ENCODE measurements at places on chromosomes 3 and 15.

DNA sequence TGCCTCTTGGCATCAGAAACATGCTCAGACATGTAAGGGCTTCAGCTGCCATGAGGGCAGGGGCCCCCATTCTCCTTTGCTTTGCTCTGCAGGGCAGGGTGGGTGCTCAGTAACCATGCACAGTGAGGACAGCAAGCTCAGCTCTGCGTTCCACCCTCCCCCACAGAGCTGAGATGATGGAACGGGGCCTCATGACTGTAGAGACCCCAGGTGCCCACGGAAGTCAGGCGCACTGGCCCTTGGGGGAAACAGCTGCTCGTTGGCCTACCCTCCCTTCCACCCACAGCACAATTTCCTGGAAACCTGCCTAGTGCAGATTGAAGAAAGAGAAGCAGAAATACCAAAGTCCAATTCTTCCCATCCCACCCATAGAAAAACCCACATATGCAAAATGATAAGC is 10.5 kb downstream of the CTXND1 start:
- no peak for DNase-seq

DNA sequence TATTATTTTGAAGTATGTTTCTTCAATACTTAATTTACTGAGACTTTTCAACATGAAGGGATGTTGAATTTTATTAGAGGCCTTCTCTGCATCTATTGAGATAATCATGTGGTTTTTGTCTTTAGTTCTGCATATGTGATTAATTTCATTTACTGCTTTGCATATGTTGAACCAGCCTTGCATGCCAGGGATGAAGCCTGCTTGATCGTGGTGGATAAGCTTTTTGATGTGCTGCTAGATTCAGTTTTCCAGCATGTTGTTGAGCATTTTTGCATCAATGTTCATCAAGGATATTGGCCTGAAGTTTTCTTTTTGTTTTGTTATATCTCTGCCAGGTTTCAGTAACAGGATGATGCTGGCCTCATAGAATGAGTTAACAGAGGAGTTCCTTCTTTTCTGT is 134.4 kb downstream of the RSRC1 start:
- DNase-seq, result no peak

DNA sequence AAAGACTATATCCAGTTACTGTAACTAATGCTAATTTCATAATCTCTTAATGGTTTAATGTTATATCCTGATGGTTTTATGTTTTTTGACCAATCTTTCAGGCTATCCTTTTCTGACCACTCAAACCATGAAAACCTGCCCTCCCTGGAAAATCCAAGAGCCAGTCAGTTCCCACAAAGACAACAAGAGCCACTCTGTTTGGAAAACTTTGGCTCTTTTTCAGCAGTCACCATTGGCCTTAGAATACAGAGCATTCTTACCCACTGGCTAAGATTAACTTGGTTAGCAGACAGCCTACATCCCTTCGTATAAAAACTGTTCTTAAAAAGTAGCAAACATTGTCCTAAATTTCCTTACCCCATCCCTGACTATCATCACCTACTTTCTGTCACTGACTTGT is 32.9 kb downstream of the ALCAM start:
- DNase-seq, result no peak

GRCh38 chr3:24237971-24238706 is 256.5 kb downstream of the THRB start:
- peak; percentile 46 for DNase-seq

DNA sequence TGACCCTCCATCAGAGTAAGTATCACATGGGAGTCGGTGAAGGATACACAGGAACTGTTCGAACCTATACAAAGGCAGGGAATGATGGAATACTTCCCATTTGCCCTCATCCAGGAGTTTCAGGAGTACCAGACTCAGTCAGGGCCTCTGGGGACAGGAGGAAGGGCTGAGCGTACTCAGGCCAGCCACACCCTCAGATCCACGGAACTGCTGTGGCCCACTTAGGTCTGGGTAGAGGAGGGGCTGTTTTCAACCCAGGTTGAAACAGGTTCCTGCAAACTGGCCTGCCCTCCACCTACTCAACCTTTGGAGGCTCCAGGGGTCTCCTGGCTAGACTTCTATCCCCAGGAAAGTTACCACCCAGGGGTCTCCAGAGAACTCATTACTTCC is 6.7 kb upstream of the IGDCC3 start:
- DNase-seq, result no peak

DNA sequence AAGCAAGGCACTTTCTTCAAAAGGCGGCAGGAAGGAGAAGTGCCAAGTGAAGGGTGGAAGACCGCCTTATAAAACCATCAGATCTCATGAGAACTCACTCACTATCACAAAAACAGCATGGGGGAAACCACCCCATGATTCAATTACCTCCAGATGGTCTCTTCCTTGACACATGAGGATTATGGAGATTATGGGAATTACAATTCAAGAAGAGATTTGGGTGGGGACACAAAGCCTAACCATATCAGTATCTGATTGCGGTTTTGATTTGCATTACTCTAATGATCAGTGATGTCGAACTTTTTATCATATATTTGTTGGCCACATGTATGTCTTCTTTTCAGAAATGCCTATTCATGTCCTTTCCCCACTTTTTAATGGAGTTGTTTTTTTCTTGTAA is 549.3 kb upstream of the IL12A start:
- DNase-seq, result no peak

- no peak for DNase-seq
Observed at GRCh38 chr3:50559702-50560101, 7.8 kb downstream of the C3orf18 start.

GRCh38 chr3:100136921-100137320 is 22.6 kb upstream of the FILIP1L start:
- no peak for DNase-seq

DNA sequence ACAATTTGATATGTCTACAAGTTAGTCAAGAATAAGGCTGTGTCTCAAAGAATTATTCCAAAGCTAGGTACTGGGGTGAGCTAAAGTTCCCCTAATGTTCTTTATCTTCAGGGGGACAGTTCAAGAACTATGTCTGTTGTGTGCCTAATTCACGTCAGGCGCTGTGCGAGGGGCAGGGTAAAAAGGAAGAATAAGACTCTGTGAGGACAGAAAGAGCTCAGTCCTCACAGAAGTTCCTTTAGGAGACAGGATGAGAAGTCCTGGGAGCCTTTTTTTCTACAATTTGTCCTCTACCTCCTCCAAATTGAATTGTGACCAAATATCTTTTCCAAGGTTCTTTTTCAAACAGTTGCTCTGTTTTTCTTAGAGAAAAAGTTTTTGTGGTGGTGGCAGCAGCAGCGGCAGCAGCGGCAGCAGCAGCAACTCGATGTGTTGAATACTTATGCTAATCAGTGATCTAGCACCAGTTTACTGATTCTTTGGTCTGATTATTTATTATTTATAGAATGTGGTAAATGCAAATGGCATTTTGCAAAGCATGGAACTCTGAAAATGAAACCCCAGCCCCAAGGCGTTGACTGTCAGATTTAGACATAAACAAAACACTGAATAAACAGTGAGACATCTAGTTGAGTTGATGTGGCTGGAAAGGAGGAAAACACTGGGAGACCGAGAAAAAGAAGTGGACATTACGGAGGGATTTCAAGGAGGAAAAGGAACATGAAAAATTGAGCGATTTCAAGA is 88.6 kb downstream of the GTPBP8 start:
- DNase-seq, result no peak

DNA sequence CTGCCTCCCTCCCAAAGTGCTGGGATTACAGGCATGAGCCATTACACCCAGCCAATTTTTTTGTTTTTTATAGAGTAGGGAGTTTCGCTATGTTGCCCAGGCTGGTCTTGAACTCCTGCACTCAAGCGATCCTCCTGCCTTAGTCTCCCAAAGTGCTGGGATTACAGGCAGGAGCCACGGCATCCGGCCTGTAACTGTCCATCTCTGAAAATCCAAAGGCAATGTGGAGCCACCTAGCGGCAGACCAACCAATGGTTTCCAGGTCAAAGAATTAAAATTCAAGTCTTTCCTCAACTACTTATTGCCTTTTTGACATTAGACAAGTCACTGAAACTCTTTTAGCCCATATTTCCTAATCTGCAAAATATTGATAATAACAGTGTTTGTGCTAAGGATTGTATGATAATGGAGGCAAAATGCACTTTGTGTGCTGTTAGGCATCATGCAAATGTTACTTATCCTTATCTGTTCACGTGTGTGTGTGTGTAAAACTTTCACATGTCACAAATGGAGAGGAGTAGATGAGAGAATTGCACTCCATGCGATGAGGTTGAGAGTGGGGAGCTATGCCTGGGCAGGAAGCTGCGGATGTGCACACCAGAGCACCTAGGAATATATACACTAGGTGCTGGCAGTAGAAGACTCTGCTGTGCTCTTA is 48.7 kb downstream of the COL8A1 start:
- peak; percentile 9 for DNase-seq

GRCh38 chr3:194130807-194131589 is 5.0 kb upstream of the HES1 start:
- peak; percentile 95 for DNase-seq

GRCh38 chr3:101478980-101479379 is 34.0 kb downstream of the SENP7 start:
- no peak for DNase-seq

- DNase-seq, result peak; percentile 48
Observed at GRCh38 chr3:50971487-50971924, 296.8 kb downstream of the DOCK3 start.

GRCh38 chr3:116306149-116306548 is 139.1 kb downstream of the LSAMP start:
- no peak for DNase-seq

DNA sequence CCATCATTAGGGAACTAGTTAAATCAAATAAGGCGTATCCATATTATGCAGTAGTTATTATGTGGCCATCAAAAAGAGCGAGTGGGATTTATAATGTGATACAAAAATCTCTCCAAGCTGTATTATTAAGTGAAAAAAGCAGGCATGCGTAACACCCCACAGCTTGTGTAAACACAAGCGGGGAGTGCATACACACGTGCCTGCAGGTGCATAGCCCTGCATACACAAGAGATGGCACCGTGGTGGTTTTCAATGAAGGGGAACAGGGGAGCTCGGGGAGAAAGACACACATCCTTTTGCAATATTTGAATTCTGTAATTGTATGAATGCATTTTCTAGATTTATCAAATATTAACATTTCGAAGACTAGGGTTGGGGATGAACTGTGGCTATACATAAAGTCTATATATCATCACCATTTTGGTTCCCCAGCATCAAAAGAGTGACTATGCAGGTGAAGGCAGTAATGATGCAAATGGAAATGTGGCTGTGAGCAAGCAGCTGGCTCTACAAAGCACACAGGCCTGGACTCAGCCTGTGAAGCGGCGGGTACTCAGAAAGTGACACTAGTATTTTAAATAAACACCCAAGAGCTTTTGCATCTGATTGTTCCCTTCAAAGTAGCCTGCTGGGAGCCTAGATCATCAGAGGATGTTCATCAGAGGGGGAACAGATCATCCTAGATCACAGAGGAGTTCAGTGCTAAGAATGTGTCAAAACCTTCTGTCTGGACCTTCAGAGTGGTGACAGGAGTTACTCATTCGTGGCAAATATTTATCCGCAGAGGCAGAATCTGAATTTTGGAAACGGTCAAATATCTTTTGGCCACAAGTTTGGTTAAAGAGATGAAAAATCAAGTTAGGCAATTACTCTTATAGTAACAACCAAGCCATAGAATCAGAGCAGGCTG is 9.4 kb upstream of the KIF7 start:
- DNase-seq, result peak; percentile 80

DNA sequence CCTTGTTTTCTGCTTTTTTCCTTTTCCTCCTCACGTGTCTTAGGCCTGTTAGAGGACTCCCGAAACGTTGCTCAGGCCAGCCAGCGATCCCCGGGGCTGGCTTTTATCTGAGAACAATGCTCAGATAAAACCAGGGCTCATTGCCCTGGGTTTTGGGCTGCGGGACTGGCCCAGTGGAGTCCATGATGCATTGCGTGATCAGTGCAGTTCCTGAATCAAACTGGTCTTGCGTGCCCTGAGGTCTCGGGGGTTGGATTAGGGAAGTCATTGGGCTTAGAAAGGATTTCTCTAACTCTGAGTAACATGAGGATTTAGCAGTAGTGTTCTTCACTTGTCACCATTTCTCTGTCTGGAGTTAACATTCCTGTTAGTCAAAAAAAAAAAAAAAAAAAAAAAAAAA is 66.3 kb downstream of the CCR1 start:
- no peak for DNase-seq

- DNase-seq, result no peak
Observed at GRCh38 chr3:13009132-13009945, 63.9 kb downstream of the IQSEC1 start.

DNA sequence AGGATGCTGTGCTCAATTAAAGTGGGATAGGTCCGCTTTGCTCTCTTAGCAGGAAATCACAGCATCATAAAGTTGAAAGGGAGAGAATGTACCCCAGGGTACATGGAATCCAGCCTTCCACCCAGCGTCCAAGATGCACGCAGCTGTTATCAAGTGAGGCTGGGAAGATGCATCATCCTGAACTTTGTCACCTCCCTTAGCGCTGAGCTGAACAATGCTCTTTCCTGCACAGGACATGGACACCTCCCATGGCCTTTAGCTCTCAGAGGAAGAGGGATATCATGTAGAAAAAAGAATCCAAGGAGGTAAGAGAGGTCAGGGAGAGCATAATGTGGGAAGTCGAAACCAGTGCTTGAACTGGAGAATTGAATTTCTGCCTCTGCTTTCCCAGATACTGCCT is 192.8 kb downstream of the FEZF2 start:
- DNase-seq, result no peak

DNA sequence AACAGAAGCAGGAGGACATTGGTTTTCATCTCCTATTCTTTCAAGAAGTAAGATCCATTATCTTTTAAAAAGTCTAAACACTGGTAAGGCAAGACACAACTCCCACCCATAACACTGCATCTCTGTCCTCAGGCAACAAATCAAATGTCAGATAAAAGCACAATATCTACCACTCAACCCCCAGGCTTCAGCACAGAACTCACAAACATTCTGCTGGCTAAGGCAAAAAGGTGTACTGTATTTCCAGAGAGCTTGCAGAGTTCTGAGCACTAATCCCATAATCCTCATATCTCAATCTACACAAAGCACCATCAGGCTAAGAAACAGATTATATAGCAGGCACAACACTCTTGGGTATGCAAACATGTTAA is 20.9 kb downstream of the RAF1 start:
- DNase-seq, result no peak

- no peak for DNase-seq
Observed at GRCh38 chr15:83854950-83855707, 201.2 kb downstream of the ADAMTSL3 start.

DNA sequence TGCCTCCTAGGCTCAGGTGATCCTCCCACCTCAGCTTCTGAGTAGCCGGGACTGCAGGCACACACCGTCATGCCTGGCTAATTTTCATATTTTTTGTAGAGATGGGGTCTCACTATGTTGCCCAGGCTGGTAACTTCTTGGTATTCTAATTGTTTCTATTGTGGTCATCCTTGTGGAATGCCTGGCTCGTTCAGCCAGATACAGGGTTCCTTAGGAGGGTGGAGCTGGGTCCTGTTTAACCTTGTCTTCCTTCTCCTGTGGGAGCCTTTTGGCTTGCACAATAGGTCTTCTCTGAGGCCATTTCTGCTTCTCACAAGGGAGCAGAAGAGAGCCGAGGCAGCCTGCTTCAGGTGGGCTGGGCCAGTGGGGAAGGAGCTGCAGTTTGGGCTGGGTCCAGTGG is 15.7 kb downstream of the PLEKHO2 start:
- no peak for DNase-seq

GRCh38 chr15:65996901-65997300 is 127.6 kb downstream of the RAB11A start:
- no peak for DNase-seq

GRCh38 chr3:182618981-182619591 is 174.2 kb upstream of the ATP11B start:
- DNase-seq, result peak; percentile 46

GRCh38 chr15:35674873-35675781 is 129.2 kb upstream of the DPH6 start:
- DNase-seq, result peak; percentile 55

Measured in NCI-H345 (cell line).